ENCODE measurements at places on chromosomes 12 and 14.

- no peak for DNase-seq
These were observed 101.0 kb upstream of the PRMT8 start for GRCh38 chr12:3389986-3390385.

GRCh38 chr12:85600841-85601240 lies 235.4 kb downstream of the RASSF9 start:
- DNase-seq: no peak

DNA sequence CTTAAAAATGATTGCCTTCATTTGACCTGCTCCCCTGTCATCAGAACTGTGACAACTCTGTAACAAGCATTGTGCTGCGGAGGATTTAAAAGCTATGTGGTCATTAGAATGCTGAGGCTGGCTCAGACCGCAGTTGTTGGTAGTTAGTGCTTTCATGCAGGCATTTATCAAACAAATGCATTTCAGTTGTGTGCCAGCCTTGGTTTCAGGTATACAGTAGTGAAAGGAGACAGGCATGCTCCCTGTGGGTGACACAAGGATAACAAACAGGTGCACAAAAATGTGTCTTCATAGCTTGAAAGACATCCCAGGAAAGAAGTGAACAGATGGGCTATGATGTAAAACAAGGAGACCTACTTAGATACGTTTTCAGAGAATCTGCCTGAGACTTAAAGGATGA lies 60.6 kb downstream of the MARK3 start:
- DNase-seq: peak; percentile 18

DNA sequence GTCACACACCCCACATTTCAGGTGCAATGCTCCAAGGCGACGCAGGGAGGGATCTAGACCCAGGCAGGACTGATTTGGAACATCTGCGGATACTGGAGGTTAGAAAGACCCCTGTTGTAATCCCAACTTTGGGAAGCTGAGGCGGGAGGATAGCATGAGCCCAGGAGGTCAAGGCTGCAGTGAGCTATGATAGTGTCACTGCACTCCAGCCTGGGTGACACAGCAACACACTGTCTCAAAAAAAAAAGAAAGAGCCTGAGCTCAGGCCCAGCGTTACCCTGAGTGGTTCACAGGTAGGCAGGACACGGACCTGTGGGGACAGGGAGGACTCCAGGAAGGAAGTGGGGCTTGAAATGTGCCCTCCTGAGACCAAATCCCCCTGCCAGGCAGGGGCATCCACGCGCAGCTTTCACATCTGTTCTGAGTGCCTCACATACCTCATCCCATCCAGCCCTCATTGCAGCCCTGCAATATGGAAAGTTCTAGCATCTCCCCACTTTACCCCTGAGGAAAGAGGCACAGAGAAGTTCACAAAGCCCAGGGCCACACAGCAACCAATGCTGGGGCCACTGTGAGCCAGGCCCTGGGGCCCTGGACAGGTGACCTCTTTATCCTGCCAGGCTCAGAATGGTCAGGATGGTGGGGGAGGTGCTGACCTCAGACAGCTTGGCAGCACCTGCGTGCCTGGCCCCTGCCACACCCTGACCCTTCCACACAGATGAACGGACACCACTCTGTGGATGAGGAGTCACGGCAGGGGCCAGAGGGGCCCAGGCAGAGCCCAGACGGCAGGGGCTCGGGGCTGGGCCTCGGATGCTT lies 34.1 kb downstream of the CCDC85C start:
- DNase-seq: no peak

DNA sequence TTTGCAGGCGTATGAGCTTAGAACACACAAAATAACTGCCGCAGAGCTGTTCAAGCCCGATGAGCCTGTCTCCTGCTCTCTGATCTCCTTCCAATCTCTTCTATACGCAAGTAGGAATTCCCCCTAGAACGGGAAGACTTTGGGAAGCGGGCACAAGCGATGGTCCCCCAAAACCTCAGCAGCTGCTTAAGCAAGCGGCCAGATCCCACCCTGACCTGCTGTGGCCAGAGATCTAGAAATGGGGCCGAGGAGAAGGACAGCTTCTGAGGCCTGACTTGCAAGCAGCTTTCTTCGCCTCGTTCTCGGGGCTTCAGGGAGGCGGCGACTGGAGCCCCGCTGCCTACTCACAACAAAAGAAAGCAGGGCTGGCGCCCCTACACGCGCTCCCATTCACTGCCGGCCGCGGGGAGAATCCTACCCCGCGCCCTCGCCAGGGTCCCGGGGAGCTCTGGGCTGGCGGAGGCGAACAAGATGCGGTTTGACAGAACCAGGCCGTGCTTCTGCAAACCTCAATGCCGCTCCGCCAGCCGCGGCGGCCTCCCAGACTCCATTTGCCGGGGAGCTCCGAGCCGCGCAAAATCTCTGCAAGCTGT lies 922 bp downstream of the TBX5 start:
- DNase-seq: peak; percentile 13

GRCh38 chr12:45388545-45388944 lies 172.7 kb downstream of the ANO6 start:
- DNase-seq: peak; percentile 59

DNA sequence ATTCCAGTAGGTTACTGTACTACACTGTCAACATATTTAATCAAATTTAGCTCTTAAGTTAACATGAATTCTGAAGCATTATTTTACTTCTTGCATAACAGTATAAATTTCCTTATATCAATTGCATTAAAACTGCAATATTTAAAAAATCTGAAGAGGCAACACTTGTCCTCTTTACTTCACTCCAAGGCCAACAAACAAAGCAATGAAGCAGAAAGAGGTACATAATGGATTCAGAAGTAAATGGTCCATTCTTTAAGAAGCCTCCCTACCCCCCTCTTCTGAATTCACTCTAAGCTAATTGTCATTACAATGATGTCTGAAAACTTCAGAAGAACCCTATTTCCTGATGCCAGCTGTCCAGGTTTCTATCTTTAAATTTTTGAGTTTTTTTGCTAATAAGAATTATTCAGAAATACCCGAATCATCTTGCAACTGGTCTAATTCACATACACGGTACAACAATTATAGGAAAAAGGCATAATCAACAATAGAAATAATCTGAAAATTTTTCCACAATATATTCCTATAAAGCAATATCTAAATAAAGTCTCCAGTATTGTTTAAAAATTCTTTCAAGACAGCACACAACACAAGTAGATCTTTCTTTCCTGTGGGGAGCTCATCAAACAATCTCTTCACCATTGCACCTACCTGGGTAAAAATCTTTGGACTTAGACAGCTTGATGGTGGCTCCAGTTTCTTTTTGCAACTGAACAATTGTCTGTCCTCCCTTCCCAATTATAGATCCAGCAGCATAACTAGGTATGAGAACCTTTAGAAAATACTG lies 2.9 kb downstream of the NOVA1 start:
- DNase-seq: no peak

DNA sequence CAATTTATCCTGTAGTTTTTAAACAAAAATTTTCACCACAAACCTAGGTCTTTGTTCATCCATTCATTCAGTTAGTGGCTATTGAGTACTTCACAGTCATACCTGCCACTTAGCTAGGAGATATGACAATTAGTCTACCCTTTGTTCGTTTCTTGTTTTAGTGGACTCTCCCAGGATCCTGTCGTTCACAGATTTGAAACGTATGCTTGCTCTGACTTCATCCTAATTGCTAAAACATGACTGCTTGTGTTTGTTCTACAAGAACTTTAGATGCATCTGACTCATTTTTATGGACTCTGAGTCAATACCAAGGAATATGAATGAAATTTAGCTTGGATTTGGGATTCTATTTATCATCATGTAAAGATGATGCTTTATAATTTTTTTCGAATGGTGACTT lies 69.5 kb downstream of the TBC1D30 start:
- no peak for DNase-seq

- no peak for DNase-seq
These were observed 209.7 kb downstream of the SYNE2 start for GRCh38 chr14:64062381-64063115.

- DNase-seq: no peak
These were observed 46.1 kb downstream of the DIO2 start for GRCh38 chr14:80164991-80165721.

DNA sequence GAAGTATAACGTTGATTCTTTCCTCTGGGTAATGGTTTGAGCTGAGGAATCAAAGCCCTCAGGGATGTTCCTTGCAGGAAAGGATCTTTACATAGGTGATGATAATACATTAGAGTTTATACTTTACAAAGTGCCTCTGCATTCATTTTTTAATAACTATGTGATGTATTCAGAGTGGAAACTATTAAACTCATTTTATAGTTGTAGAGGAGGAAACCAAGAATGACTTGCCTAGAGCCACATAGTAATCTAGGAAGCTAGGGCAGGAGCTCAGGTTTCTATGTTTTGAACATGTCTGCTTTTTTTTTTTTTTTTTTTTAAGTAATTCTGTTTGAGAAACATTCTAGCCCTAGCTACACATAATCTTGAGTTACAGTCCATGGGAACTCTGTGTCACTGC lies 117.3 kb downstream of the TXNDC16 start:
- DNase-seq: no peak

DNA sequence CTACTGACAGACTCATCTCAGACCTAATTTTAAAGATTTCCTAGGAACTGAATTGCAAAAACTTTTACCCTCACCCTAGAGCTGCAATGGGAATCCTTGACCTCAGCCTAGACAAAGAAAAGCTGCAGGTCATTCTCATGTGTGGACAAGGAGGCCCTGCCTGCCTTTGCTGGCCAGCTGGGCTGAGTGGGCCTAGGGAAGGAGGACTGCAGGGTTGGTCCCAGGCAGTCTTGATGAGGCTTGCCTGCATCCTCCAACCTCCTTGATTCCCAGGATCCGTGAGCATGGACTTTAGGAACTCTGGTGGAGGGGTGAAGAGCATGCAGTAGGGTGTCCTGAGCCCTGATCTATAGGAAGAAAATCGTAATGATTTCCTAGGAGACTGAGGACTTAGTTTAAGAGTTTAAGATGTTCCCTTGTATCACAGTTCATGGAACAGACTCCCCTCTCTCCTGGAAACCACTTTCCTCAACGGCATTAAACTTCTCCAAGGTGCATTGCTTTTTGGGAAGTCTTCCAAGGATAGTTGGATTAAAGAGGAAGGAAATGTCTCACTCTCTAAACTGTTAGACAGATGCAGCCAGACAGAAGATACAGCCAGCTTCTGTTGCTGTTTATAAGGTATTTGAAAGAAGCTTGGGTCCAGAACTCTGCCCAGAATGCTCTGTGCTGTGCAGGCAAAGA lies 55.4 kb upstream of the DDX11 start:
- DNase-seq: no peak

DNA sequence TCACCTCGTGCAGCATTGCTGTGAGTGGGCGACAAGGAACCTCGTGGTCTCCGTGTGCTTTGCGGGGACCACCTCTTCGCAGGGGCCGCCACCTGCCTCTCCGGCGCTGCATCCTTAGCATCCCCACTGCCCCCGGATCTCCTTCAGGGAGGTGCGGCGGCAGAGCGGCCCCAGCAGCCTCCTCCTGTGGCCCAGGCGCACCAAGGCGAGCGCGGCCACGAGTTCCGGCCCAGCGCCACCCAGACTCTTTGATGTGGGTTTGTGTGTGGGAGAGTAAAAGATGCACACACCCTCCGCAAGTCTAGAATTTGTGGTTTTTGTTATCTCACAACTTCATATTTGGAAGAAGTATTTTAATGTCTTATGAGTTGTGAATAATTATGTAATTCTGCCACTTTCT lies 118.8 kb upstream of the DIO3 start:
- DNase-seq: no peak

GRCh38 chr12:10111451-10111850 lies 12.7 kb upstream of the CLEC1A start:
- DNase-seq: no peak

DNA sequence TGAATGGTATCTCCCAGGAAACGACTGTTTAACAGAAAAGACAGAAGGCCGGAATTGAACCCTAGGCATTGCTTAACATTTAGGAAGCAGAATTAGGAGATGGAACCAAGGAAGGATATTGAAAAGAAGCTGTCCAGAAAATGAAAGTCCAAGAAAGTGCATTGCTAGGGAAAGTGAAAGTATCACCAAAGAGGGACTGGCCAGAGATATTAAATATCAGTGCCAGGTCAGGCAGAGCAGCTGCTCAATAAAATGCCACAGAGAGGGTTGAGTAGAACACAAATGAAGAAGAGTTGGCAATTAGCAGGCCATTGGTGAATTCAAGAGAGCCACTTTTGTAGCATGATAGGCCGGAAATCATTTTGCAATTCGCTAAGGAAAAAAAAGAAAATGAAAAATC lies 101.6 kb downstream of the CFAP54 start:
- no peak for DNase-seq
